NCI-H345 (cell line): ENCODE measurements at places on chromosomes 1 and 21.
A peak's percentile ranks its signal among the peaks of the same experiment; 100 is the strongest.

- DNase-seq: peak; percentile 10
Measured at GRCh38 chr1:162178432-162178831, 108.9 kb downstream of the NOS1AP start.

GRCh38 chr1:44903011-44903680, 60.1 kb upstream of the PTCH2 start:
- DNase-seq: no peak

- DNase-seq: no peak
Measured at GRCh38 chr1:208007938-208008342, 97.0 kb upstream of the CD34 start.

- no peak for DNase-seq
Measured at GRCh38 chr1:163047951-163048659, 21.1 kb upstream of the RGS4 start.

GRCh38 chr21:42865776-42866160, 13.6 kb downstream of the WDR4 start:
- DNase-seq: peak; percentile 72

GRCh38 chr1:23732363-23733224, 10.7 kb upstream of the ELOA start:
- DNase-seq: no peak

DNA sequence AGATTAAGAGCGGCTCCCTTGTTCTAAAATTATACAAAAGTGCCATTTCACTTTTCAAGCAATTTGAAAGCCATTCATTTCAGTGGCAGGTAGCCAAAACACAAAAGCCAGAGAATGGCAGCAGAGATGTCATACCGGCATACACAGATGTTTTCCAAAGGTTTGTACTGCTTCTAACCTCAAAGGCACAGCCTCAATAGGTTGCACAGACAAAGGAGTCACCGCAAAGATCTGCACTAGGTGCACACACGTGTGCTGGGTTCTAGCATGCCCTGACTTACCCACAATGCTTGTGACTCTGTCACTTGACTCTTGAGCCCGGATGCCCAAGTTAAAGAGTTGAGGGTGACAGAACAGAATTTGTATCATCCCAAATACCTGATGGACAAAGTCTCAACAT, 448.9 kb upstream of the ADGRL2 start:
- no peak for DNase-seq

DNA sequence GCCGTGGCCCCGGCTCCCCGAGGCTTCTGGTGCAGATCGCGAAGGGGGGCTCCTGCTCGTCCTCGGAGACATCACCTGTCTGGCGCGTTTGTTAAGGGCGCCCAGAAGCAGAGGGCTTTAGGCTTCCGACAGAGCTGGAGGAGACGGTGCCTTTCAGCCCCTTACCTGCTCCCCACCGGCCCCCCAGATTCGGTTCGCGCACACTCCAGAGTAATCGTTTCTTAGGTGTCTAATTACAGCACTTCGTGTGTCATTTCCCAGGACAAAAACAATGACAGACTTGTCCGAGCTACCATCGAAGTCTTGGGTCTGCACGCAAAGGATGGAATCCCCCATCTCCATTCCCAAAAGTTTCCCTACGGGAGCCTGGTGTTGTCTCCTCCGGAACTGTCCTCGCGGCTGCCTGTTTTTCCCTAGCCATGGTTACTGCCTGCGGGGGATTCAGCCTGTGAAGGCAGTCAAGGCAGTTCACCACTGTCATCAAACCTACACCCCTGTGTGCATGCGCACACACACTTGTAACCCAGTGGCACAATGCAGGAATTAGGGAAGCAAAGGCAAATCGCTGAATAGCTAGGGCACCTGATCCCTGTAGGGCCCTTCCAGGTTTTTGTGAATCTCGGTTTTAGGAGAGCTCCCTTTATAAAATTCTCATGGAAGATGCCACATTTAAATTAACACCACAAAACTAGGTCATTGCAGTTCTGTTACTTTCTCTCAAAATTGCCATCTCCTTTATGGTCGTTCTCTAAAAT, 738 bp upstream of the CDC42BPA start:
- peak; percentile 68 for DNase-seq

GRCh38 chr1:36239941-36240637, 15.8 kb downstream of the THRAP3 start:
- peak; percentile 61 for DNase-seq

DNA sequence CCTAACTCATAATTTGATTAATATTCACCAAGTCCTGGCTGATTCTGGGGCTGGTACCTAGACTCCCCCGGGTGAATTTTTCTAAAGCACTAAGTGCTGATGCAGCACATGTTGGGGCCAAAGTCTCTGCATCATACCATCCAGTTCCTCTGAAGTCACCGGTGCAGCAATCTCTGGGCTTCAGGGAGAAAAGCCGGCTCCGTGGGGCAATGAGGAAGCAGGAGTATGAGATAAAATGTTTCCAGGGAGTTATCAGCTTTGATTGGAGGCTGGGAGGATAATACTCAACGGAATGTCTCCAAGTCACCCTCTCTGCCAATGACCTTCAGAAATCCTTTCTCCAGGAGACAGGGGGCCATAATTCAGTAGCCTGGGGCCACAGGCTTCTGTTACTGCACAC, 1.2 kb downstream of the FCAMR start:
- DNase-seq: no peak

GRCh38 chr1:64162151-64162550, 41.3 kb upstream of the UBE2U start:
- peak; percentile 54 for DNase-seq

DNA sequence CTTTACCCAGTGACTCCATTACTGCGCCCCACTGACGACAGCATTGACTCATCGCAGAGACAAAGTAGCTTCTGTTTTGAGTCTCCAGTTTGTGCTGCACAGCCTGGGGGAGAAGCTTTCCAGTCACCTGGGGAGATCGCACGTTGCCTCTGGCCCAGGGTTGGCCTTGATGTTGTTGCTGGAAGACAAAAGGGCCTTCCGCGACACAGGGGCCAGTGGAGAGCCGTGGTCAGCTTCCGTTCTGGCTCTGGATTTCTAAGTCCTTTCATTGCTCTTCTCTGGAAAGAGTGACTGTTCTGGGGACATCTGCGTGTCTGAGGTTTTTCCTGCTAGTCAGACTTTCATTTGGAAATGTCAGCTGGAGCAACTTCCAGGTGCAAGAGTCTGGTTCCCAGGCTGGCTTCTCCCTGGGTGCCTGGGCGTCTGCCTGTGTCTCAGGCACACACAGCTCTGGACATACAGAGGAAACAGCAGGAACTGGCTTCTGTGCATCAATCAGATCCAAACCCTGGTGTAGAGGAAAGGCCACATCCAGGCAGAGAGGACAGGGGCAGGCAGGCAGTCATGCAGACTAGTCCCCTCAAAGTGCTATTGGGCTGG, 257.0 kb downstream of the SIPA1L2 start:
- DNase-seq: no peak

- no peak for DNase-seq
Measured at GRCh38 chr1:235943581-235944114, 76.9 kb upstream of the LYST start.

DNA sequence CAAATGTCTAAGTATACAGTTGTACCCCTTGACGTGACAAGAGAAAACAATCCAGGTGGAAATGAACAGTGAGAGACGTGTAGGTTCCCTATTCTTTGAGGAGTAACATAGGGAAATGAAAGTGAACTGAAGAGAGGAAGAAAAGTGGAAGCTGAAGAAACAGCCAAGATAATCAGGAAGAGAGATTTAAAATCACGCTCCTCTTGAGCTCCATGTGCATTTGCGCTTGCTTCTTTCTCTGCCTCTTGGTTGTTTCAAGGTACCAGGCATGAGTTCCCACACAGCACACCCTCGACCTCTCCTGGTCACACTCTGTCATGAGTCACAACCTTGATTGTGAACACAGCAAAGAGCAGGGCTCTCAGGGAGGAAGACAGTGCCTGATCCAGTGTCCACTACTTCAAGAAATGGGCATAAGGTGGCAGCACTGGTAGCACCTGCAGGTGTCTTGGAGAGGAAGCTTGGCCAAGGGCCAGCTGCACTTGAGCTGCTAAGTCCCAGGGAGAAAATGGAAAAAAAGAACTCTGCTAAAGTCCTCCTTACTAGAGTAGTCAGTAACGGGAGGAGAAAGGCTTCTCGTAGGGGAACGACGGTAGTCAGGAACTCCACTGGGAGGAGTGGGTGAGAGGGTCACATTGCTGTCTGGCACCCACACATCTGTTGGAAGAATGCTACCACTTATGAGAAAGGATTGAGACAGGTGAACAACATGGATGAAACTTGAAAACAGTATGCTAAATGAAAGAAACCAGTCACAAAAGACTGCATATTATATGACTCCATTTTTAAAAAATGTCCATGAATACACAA, 18.3 kb upstream of the ARID1A start:
- peak; percentile 78 for DNase-seq

DNA sequence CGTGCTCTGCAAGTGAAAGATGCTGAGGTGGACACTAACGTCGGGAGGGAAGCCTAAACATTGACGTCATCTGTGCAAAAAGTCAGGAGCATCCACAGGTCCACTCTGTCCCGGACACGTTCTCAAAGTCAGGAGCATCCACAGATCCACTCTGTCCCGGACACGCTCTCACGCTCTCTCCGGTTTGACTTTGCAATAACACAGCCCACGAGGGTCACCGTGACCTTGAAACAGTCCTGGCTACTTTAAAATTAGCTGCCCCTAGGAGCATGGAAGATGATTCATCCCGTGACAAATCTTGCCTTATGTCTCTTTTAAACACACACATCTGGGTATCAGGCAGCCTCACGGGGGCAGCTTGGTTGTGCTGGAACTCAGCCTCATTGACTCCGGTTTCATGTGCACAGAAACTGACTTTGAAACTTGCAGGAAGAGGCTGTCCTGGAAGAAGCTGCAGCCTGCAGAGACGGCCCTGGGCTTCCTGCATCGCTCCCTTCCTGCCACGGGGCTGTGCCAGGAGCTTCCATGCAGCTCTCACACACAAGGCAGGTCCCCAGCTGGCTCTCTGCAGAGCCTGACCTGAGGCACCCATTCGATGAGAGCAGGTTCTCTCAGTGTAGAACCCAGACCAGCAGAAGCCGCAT, 18.1 kb upstream of the COL18A1 start:
- no peak for DNase-seq

GRCh38 chr1:60612790-60613189, 469.6 kb upstream of the NFIA start:
- DNase-seq: no peak

DNA sequence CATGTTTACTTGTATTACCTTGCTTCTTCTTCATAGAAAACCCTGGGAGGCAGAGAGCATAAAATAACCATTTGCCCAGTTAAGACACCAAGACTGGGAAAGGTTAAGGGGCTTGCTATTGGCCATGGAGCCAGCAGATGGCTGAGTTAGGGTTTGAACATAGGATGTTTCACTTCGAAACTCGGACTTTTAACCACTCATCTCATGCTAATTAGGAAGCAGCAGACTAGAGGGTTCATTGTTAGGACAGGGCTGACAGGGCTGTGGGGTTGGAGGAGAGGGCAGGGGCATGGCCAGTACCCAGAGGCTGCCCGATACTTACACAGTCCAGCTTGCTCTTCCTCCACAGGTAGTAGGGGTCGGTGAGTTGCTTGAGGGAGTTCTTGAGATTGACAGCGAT, 17.0 kb downstream of the SLC26A9 start:
- no peak for DNase-seq

GRCh38 chr1:189253601-189254350, 1223.9 kb downstream of the BRINP3 start:
- DNase-seq: no peak

GRCh38 chr1:197660389-197660788, 114.9 kb downstream of the DENND1B start:
- DNase-seq: no peak

DNA sequence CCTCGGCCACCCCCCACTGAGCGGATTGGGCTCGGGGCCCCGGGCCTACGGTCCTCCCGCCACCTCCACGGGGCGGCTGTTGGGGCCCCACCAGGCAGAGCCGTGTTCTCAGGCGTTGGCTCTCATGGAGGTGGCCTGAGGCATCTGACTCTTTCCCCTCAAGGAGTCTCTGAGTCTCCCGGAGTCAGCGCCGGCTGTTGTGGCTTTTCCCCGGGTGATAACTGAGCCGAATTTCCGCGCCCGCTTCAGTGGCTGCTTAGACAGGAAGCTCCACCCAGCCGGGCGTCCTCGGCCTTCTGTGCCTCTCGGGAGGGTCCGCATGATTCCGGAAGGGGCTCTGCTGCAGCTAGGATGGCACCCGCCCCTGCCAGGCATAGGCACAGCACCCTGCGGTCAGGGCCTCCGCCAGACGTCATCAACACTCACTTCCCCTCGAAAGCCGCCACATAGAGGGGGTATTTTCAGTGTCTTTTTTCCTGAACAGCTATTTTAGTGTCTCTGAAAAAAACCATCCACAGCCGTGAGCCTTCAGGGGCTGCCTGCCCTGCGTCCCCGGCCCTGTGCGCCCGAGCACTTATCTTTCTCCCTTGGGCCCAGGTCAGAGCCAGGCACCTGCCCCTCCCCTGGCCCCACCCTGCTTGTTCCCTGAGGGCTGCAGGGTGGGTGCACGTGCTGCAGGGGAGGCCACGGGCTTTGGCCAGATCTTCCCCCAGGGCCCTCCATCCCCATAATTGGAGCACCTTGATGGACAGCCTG, 72.9 kb downstream of the SKI start:
- DNase-seq: no peak

DNA sequence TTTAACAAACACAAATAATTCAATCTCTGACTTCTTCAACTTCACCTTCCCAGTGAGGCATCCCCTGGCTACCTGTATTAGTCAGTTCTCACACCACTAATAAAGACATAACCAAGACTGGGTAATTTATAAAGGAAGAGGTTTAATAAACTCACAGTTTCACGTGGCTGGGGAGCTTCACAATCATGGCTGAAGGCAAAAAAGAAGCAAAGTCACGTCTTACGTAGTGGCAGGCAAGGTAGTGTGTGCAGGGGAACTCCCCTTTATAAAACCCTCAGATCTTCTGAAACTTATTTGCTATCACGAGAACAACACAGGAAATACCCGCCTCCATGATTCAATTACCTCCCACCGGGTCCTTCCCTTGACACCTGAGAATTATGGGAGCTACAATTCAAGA, 478.5 kb downstream of the ADGRL2 start:
- DNase-seq: no peak

GRCh38 chr1:224800486-224801119, 128.9 kb upstream of the DNAH14 start:
- no peak for DNase-seq

GRCh38 chr1:206734499-206735142, 36.0 kb upstream of the IL19 start:
- peak; percentile 21 for DNase-seq

DNA sequence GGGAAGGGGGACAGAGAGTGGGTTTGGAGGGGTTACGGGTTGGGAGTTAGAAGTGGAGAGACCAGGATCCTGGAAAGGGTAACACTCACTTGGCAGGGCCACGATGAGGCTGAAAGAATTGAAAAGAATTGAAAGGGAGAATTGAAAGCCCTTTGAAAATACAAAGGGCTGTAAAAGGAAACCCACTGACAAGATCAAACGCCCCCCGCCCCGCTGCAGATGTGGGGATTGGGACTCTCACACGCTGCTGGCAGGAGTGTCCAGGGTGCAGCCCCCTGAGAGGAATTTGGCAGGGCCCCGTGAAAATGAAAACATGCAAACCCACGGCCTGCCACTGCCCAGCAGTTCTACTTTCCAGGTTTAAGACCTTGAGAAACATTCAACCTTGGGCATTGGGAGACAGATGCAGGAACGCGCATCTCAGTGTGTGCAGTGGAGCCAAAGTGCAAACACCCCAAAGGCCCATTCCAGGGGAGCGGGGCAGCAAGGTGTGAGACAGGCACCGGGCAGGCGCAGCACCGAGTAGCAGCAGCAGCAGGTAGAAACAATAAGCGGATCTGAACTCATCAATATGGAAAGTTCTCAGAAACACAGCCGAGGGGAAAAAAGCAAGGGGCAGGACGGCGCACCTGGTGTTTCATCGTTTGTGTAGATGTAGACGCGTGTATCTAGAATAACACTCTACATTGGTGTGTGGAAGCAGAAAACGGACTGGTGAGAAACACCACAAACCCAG, 8.3 kb upstream of the TNFRSF1B start:
- no peak for DNase-seq

GRCh38 chr1:51442616-51443015, 76.5 kb downstream of the EPS15 start:
- DNase-seq: no peak
